ENCODE measurements at places on chromosomes 3 and 15.

GRCh38 chr3:55868347-55868746 is 381.2 kb upstream of the WNT5A start:
- DNase-seq: no peak

GRCh38 chr15:32908135-32908801 is 190.5 kb downstream of the GREM1 start:
- DNase-seq: no peak

- no peak for DNase-seq
These were observed 97.4 kb downstream of the STAC start for GRCh38 chr3:36477655-36478054.

DNA sequence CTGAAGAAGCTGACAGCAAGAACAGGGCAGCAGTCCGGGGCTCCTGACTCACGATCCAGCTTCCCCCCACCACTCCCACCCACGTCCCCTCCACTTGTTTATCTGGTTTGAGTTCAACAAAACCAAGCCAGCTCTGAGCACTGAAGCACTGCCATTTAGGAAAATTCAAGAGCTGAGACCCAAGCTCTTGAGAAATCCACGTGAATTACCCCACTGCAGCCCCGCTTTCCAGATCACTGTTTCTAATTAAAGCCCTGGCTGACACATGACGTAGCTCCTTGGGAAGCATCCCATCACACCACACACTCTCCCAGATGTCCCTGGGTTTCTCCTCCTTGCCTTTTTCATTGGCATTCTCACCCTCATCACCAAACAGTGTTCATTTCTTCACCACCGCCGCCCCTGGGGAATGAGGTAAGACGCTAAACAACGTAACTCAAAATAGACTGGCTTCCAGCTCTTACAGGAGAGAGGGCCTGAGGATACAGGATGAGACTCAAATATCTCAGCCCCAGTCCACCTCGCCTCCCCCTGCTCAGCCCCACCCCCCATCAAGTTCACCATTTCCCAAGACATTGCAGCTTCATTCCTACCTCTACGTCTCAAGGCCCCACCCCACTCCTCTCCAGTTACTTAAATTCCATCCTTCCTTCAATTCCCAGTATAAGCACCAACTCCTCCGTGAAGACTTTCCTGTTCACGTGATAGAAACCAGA is 95.4 kb downstream of the SRGAP3 start:
- no peak for DNase-seq

DNA sequence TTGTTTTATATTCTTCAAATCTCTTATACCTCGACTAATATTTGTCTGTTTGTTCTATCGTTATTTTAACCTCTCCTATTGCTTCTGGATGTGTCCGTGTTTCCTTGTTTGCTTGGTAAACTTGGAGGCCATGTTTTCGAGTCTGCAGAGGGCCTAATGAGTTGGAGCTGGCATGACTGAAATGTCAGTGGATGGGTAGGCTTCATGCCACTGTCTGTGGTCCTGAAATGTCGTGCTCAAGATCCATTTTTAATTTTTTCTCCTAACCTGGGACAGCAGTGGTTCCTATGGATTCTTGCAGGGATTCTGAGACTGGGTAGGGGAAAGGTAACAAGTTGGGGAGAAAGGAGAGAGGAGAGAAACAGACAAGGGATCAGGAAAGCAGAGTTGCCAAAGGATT is 18.8 kb upstream of the GASK1A start:
- no peak for DNase-seq

DNA sequence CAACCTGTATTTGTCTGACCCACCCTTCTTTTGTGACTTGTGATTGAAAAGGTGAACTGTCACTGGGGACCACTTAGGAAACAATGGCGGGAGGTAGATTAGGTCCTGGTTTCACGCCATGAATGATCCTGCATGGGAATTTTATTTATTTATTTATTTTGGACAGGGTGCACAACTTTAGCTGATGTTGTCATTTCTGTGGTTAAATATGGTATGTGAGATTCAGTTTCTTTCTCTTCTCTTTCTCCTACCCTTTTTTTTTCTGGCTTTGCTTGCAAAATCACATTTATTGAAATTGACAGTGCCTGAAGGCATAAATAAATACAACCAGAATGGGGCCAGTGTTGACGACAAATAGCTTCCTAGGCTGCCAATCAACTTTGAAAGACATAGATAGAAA is 18.0 kb upstream of the HTR3E start:
- DNase-seq: no peak

DNA sequence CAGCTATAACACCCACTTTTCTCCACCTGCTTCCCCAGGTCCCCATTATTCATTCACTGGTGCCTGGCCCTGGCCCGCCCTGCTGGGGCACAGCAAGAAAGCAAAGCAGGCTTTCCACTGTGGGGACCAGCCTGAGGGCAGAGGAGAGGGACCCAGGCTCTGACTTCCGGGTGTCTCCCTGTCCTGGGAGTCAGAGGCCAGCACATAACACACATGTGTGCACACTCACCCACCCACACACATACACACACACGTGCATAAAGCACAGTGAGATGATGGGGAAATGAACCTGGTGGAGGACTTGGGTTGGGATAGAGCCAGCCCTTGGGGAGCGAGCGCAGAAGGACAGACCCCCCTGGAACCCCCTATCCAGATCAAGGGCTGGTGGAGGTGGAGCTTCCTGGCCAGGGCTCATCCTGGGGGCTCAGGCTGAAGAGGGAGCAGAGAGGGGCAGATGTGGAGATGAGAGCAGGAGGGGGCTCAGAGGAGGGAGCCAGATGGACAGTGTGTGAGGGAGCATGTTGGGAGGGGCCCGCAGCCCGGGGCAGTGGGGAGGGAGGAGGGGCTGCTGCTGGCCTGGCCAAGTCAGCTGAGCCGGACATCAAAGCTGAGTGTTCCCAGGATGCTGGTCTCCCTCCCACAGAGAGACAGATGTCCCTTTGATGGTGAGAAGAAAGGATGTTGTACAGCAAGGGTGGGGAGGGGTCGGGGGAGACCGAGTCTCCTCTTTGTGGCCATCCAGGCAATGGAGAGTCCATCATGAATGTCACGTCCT is 78.2 kb downstream of the LINGO1 start:
- DNase-seq: no peak
